ENCODE measurements at places on chromosomes 5 and 9.
A peak's percentile ranks its signal among the peaks of the same experiment; 100 is the strongest.

DNA sequence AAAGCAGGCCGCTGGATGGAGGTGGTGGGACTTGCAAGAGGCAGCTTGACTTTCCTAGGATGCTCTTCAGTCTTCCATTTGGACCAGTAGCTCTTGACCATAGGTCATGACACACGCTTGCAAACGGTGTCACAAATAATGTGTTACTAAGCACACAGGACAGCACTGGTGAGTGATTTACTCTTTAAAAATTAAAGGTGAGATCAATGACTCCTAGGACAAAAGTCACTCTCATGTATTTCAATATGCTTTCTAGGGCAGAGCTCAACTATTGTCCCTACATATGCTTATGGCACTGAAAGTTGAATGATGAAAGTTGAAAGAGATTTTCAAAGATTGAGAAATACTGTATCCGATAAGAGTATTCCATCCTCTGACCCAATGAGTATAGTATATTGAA, 496.7 kb downstream of the EBF1 start:
- no peak for DNase-seq

- DNase-seq = no peak
These were observed 5.5 kb upstream of the TNFSF15 start for GRCh38 chr9:114811301-114811700.

DNA sequence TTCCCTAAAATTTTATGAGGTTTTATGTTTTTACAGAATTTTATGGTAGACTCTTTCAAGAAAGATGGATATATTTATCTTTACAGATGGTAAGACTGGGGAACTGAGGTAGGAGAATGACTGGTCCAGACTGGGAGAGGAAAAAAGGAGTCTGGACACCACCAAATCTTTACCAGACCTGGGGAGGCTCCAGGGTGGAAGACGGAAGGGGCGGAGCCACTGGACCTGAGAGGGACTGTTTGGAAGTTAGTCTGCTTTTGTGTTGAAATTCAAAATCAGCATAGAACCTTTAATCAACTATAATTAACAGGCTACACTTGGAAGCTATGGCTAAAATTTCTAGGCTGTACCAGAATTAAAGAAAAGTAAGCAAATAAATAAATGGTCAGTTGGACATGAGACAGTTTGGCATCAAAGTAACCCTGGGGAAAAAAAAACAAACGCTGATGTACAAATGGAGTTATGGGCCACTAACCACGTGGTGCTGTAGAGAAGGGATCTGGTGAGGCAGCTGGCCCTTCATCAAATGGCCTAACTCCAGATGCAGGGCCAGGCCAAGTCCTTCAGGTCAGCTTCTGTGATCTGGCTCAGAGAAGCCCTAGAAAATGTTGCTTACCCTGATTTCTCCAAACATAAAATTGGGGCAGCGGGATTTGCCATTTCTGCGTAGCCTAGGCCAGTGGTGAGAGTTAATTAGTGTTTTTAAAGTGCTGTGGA, 155.1 kb downstream of the ARSB start:
- DNase-seq = no peak

GRCh38 chr5:3325972-3326840, 269.4 kb upstream of the IRX1 start:
- no peak for DNase-seq

- no peak for DNase-seq
These were observed 20.1 kb upstream of the APC start for GRCh38 chr5:112717506-112718082.

- no peak for DNase-seq
These were observed 599 bp downstream of the LYRM7 start for GRCh38 chr5:131171276-131171810.

DNA sequence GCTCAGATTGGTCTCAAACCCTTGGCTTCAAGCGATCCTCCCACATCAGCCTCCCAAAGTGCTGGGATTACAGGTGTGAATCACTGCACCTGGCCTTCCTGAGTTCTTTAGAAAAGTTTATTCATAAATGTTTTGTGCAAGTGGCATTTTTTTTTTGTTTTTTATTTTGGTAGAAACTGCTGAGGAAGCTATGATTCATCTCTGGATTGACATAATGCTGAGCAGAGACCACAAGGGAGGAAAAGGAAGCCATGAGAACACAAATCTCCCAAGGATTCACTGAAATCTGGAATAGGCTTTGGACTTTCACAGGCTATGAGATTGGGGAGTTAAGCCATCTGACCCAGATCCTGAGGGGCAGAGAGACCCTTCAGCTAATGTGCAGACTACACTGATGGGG, 3.4 kb upstream of the SLC46A2 start:
- DNase-seq = no peak

DNA sequence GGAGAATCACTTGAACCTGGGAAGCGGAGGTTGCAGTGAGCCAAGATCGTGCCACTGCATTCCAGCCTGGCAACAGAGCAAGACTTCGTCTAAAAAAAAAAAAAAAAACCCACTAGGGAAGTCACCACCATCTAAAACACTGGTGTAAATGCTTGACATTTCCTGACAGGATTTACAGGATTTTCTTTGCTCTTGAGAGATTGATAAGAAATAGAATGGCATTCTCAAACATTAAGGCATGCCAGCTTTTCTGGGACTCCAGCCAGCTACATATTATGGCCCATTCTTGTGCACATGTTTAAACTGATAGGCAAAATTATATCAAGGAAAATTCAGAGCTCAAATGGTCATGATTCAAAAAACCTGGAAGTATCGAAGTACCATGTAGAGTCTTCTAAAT, 28.7 kb downstream of the GTF3C4 start:
- DNase-seq = no peak

DNA sequence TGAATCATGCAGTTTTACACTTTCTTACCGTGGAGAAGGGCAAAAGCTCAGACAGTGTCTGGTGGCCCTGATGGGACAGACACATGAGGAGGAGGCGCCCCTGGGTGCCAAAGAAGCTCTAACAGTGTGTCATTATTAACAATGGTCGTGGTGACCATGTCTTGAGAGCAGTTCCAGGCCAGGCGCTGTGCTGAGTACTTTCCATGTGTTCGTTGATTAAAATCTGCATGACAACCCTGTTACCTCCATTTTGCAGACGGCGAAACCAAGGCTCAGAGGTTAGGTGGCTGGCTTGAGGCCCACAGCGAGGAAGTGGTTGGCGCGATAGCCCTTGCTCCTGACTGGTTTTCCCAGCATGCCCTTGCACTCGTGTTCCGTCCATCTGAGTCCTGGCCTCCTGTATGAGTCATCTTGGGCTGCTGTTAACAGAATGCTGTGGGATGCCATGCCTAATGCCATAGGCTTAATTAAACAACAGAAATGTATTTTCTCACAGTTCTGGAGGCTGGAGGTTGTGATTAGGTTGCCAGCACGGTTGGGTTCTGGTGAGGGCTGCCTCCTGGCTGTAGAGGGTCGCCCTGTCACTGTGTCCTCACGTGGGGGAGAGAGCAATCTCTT, 92.0 kb downstream of the AMBP start:
- DNase-seq = no peak

GRCh38 chr9:126131066-126132010, 195.3 kb upstream of the MVB12B start:
- DNase-seq = no peak

- no peak for DNase-seq
These were observed 41.3 kb downstream of the ZNF366 start for GRCh38 chr5:72465601-72466563.

DNA sequence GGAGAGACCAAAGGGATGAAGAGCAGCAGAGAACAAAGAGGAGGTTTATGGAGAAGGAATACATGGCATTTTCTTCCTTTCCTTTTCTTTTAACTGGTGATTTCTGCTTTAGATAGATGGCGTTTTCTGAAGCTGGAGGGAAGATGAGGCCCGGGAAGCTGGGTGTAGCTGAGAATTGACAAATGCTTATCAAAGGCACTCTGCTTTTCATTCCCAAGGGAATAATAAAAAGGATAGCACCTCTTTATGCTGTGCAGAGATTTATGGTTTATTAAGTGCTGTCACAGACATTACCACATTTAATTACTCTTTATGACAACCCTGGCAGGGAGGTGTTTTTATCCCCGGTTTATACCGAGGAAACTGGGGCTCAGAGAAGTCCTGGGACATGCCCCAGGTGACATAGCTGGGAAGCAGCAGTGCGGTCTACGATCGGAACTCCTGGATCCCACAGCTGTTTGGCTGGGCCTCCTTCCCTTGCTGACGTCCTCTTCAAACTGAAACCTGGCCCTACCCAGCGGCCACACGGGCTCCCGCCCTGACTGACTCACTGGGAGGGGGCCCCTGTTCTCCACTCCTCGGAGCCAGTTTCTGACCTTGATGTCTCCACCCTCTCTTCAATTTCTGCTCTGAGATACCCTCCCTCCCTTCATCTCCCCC, 8.2 kb upstream of the EPB41L4B start:
- no peak for DNase-seq

GRCh38 chr9:137756045-137756744, 121.4 kb upstream of the CACNA1B start:
- no peak for DNase-seq

DNA sequence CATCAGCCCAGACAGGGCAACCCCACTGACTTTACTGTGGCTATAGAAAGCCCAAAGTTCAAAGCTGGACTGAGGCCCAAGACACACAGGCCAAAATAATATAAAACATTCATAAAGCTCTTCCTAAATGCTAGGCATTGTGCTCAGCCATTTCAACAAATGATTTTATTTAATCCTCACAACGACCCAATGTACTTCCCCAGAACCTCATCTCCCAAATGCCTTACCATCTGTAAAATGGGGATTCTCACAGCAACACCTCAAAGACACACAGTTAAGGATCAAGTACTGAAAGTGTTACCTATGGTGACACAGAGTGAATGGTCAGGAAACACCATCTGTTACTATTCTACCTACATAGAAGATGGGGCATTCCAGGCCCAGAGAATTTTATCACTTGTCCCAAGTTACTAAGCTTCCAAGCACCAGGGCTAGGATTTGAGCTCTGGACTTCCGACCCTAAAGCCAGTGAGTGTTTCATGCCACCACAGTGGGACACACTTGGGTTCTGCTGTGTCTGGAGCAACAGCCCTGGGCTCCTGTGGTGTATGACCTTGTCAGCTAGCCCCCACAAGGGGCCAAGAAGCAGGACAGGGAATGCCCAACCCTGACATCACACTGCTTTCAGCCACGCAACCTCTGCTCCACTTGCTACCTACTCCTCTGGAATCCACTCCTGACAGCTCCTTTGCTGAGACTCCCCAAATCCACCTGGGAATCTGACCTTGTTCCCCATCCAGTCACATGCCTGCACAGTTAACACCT, 15.1 kb downstream of the SHB start:
- no peak for DNase-seq

DNA sequence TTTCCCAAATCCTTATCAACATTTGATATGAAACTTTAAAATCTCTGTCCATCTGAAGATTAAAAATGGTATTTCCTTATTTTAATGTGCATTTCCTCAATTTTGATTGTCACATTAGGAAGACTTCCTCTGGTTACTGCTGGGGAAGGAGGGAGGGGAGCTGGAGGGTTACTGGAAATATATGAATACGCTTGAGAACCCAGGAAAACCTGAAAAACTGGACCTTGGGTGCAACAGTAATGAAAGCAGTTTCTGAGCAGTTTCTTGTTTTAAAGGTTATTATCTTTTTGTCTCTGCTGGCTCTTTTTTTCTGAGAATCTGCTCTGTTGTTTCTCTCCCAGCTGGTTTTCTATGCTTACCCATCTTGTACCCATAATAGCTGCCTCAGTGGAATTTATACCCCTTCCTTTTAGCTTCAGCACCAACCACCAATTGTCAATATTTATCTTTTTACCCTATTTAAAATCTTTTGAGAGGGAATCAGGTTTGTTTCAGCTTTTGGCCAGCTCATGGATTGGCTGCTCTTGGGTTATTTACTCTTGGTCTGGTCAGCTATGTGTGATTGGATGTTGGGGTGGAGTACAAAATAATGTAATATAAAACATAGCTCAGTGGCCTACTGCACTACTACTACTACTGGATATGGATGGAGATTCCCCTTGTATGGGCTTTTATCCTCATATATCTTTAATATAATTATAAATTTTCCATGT, 67.4 kb downstream of the UNC13B start:
- DNase-seq = peak; percentile 28

- DNase-seq = no peak
These were observed 330.7 kb downstream of the PDE4D start for GRCh38 chr5:59562756-59563389.

DNA sequence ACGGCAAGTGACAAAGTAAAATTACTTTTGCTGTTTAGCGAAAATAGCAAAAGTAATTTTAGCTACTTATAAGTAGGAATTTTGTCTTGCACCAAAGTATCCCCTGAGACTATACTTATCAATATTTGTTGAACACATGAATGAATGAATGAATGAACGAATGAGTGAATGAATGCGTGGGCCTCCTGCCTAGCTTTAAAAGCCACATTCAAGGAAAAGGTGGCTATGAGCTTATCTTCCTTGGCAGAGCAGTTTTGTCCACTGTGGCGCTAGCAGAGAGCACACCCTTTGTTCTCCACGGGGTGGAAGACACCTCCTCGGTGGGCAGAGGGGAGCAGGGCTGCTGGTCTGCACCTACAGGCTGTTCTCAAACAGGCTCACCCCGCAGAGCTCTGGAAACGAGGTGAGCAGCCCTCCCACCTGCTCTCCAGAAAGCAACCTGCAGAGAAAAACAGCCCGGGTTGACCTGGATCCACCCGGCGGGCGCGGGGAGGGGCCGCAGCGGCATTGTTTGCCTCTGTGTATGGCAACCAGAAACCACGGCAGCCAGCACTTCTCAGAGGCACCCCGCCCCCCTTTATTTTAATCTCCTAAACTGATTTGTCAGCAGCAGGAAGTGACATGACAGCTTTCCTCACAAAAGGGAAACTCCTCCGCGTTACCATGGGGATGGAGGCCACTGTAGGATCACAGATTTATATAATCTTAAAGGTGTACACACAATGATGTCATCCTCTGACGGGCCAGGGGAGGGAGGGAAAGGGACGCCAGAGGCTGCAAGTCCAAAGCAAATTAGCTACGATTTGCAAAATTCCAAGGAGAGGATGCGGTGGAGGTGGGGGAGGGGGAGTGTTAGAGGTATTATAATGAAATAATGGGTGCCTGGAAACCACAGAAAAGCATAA, 5.9 kb downstream of the DUSP1 start:
- peak; percentile 97 for DNase-seq

GRCh38 chr5:93433422-93433821, 147.6 kb downstream of the NR2F1-AS1 start:
- DNase-seq = no peak

GRCh38 chr5:124481419-124481818, 265.0 kb downstream of the ZNF608 start:
- DNase-seq = no peak

GRCh38 chr9:36276781-36277181, 18.5 kb upstream of the GNE start:
- DNase-seq = no peak

- no peak for DNase-seq
These were observed 31.7 kb downstream of the ITK start for GRCh38 chr5:157212307-157212706.

DNA sequence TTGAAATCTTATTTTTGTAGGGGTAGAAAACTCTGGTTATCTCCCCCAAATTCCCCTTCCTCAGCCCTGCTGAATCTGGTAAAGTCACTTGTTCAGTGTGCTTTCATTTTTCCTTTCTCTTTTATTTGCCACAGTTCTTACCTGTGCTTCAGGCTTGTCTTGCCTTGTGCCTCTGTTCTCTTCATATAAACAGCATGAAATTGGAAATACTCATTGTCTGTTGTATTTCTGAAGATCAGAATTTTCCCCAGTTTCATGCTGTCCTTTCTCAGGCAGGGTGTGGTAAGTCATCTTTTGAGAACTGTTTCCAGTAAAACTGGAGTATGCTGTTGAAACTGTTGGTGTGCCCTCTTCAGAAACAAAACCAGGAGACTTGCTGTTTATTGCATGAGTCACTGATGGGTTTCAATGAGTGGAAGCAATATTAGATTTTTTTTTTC, 7.0 kb downstream of the PAM start:
- DNase-seq = peak; percentile 23

All from NCI-H774 (cell line).